ENCODE measurements at places on chromosomes 5 and 9.
A peak's percentile ranks its signal among the peaks of the same experiment; 100 is the strongest.

GRCh38 chr5:139631520-139632165 lies 16.5 kb upstream of the CXXC5 start:
- DNase-seq, result no peak

- DNase-seq, result no peak
Observed at GRCh38 chr9:127538849-127539258, 73.2 kb upstream of the STXBP1 start.

DNA sequence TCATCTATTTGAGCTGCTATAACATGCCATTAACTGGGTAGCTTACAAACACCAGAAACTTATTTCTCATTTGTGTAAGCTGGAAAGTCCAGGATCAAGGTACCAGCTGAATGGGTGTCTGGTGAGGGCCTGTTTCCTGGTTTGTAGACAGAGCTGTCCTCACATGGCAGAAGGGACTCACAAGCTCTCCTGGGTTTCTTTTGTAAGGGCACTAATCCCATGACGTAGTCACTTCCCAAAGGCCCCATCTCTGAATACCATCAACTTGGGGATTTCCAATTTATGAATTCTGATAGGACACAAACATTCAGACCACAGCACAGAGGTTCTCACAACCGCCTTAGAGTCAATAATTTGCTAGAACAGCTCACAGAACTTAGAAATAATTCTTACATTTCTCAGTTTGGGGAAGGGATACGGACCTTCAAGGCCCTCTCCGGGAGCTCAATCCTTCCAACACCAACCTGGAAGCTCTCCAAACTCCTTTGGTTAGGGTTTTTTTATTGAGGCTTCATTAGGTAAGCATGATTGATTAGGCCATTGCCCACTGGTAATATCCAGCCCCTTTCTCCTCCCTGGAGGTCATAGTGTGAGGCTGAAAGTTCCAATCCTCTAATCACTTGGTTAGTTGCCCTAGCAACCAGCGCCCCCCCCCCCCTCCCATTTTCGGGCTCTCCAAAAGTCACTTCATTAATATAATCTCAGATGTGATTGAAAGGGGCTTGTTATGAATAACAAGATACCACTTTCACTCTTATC lies 7.6 kb upstream of the DNAJA1 start:
- DNase-seq, result no peak

- no peak for DNase-seq
Observed at GRCh38 chr5:181170996-181171395, 23.6 kb downstream of the OR2V2 start.

GRCh38 chr5:128263357-128263756 lies 179.8 kb downstream of the SLC12A2 start:
- DNase-seq, result no peak

DNA sequence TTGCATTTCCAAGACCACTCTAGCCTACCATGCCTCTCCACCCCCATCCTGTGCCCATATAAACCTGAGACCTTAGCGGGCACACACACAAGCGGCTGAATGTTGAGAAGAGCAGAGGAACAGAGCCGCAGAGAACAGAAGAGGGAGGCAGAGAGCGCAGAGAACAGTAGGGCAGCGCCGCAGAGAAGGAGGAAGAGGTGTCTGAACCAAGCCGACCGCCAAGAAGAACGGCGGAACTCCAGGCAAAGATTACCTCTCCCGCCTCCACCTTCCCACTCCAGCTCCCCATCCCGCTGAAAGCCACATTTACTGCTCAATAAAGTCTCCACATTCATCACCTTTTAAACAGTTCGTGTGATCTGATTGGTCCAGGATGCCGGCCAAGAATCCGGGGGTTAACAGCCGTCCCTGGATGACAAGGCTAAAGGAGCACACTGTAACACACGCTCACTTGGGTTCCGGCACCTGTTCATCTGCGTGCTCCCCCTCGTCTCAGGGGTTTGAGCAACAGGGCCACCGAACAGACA lies 33.2 kb downstream of the GRIN3A start:
- peak; percentile 41 for DNase-seq

DNA sequence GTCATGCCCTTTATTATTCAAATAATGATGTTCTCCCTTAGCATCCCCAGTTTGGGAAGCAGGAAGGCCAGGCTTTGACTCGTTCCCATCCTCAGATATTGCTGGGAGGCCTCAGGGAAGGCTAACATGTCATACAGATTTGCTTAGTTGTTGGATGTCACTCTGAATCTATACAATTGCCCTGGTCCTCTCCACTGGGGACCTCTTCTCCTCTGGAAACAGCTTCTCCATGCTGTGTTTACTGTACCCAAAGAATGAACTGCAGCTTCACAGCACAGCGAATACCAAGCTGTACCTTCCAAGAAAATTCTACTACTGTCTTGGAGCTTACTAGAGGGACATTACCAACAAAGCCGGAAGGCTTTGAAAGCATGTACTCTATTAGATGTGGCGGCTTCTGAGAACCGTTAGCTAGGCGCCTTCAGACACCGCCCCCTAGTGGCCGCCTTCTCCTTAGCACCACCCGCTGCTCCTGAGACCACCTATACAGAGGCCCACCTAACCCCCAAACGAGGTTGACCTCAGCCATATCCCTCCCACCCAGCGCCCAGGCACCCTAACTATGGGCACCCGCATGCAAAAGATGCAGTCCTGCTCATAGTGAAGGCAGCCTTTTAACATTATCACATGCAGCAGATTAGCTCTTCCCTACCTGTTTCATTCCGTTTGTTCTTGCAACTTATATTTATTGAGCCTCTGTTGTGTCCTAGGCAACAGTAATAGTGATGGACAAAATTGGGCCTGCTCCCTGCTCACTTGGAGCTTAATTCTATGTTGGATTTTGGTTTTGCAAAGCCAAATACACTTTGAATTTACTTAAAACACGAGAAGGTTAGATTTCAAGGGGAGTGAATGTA lies 34.9 kb upstream of the FOXI1 start:
- DNase-seq, result peak; percentile 45

- no peak for DNase-seq
Observed at GRCh38 chr5:142107736-142108431, 695 bp upstream of the NDFIP1 start.

DNA sequence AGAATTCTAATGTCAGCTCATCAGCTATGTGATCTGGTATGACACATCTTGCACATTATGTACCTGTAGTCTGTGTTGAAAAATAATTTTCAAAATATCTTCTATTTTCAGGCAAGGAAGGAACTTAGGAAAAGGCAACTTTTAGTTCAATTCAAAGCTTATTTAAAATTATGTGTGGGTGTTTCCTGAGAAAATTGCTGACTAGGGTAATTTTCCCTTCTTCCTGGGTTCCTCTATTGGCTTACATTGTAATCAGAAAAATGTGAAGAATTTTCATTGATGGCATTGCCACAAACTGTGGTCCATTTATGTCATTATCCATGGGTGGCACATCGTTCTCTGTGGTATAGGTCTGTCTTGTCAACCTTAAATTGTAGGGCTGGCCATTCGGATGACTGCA lies 328.7 kb upstream of the SGCD start:
- DNase-seq, result no peak

- DNase-seq, result no peak
Observed at GRCh38 chr9:16450578-16450977, 419.9 kb downstream of the BNC2 start.

DNA sequence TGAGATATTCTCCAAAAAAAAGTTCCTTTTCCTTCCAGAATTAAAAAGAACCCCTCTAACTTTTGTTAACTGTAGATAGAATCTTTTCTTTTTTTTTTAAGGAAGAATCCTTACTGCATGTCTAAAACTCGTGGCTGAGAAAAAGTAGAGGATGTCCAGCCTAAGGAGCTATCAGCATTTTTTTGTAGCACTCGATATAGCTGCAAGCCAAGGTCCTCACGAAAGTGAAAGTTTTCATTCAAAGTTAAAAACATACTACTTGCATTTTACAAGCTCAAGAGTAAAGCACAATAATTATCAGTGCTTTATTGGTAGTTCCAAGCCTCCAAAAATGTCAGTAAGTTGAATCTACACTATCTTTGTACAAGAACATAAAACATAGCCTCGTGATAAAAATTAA lies 28.7 kb upstream of the ZSWIM6 start:
- no peak for DNase-seq

DNA sequence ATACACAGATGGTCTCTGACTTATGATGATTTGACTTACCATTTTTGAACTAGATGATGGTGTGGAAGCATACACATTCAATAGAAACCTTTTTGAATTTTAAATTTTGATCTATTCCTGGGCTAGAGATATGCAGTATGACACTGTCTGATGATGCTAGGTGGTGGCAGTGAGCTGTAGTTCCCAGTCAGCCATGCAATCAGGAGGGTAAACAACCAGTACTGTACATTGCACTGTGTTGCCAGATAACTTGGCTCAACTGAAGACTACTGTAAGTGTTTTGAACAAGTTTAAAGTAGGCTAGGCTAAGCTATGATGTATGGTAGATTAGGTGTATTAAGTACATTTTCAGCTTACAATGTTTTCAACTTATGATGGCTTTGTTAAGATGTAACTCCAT lies 859.1 kb upstream of the ARRDC3 start:
- DNase-seq, result no peak

- DNase-seq, result peak; percentile 91
Observed at GRCh38 chr5:138469540-138470321, 4.5 kb downstream of the EGR1 start.

DNA sequence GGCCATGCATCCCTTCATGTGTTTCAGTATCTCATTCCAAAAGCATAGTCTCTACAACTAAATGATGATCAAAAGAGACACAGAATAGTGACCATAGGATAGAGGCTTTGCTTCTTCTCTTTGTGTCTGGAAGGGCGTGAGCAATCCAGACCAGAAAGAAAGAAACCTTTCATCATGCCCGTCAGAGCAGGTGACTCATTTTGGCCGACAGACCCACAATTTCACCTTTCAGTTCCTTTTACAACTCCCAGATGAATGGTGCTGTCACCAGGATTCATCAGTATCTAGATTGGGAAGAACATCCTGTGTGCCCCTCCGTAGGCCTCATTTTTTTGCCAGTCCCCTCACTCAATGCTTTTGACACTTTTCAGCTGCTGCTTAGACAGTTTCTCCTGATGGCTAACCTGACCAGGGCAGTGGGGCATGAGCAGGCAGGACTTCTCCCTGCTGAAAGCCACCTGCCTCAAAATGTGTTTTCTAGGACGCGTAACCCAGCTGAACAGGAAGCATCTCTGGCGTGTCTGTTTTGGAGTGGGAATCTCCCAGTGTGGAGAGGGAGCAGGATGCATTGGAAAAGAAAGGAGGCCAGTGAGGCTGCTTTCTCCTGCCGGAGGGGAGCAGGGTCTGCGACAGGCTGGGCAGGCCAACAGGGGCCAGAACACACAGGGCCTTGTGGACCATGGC lies 21.2 kb downstream of the ABLIM3 start:
- no peak for DNase-seq

GRCh38 chr5:107832746-107833145 lies 162.0 kb upstream of the EFNA5 start:
- DNase-seq, result no peak

DNA sequence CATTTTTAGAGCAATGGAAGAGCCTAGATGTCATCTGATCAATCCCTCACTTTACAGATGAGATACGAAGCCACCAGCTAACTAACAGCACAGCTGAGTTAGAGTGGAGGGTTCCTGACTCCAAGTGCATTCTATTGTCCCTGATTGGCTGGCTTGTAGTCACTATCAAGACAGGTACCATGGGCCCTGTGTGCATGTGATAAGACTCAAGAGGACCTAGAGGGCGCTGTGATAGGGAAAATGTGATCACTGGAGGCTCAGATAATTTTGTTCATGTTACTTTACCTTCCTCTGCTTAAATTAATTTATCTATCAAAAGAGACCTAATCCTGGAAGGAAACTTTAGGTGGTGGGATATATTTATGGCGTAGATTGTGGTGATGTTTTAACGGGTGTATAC lies 19.5 kb upstream of the SNAPC3 start:
- DNase-seq, result no peak

- no peak for DNase-seq
Observed at GRCh38 chr9:5953743-5954707, 61.4 kb downstream of the RANBP6 start.

DNA sequence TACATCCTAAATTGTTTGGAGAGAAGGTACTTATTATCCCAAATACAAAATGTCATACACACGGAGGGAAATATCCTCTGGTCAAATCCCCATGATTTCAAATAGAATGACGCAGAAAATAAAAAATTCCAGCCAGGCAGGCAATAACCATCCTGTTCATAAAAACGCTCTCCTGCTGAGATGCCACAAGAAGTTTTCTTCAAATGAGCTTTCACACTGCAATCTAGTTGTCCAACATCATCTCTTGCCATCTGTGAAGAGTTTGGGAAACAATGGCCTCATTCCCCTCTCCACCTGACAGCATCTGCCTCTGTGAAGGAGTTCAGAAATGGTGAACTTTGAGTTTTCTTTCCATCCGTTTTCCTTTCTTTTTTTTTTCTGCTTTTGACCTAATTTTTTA lies 83.3 kb upstream of the SLC30A5 start:
- no peak for DNase-seq

GRCh38 chr5:169126481-169127021 lies 174.4 kb downstream of the SLIT3 start:
- DNase-seq, result no peak

- no peak for DNase-seq
Observed at GRCh38 chr9:124140941-124141568, 116.7 kb upstream of the NEK6 start.

- no peak for DNase-seq
Observed at GRCh38 chr5:179165421-179166170, 105.4 kb downstream of the ZNF354C start.

DNA sequence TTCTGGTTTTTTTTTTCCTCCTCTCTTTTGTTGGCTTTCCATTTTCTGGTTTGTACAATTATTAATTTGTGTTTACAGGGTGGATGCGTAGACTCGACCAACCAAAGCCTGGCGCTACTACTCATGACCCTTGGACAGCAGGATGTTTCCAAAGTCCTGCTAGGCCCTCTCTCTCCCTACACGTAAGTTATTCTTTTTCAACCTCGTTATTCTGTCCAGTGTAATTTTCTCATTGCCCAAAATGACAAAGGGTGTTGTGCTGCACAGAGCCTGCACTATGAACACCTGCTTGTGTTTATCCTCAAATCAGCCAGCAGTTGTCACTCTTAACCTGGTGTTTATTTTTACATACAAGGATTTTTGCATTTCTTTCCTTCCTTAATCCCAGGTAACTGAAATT lies 56.6 kb downstream of the RCL1 start:
- no peak for DNase-seq

DNA sequence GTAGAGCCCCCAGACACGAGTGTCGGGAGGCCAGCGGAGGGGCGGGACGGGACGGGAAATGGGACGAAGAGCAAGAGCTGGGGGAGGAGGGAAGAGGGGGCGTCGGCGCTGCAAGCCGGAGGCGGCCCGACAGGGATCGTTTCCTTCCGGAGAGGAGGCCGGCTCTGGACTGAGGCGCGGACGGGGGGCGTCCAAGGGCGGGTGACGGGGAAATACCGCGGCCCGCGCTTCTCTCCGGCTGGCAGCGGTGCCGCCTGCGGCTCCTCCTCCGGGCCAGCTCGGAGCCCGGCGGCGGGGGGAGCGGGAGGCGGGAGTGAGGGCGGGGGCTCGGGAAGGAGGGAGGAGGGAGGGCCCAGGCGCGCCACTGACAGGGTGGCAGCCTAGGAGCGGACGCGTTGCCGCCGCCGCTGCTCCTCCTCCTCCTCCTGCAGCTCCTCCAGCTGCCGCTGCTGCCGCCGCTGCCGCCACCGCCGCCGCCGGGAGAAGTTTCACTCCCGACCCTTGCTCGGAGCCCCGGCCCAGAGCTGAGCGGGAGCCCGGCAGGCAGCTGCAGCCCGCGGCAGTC lies at the start of gene CHSY3:
CHSY3 (plus strand) TSS at position 364 of the 565 bp plus-strand sequence.
- peak; percentile 93 for DNase-seq

- no peak for DNase-seq
Observed at GRCh38 chr5:101846496-101846895, 449.6 kb downstream of the SLCO4C1 start.

- no peak for DNase-seq
Observed at GRCh38 chr5:135991429-135991828, 36.6 kb upstream of the LECT2 start.

- no peak for DNase-seq
Observed at GRCh38 chr5:68331192-68332079, 115.9 kb downstream of the PIK3R1 start.

Data from left hindlimb (tissue), 1 donor.